ENCODE measurements at places on chromosomes 3 and 15.

DNA sequence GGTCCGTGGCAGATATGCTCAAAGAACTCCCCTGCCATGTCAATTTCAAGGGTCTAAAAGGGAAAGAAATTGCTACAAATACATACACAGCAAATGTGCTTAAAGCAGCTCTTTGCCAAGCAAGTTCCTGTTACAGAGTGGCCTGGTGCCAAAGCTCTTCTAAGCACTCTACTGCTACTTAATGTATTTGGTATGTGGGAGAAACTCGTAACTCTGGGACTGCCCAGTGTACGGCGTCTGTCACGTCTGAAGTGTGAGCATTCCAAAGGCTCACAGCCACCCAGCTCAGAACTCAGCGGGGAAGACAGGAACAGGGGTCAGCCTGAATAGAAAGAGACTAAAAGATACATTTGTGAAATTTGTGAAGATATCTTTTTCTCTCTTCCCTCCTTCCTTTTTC, 54.6 kb downstream of the RBMS3 start:
- no peak for DNase-seq

GRCh38 chr15:70869346-70869745, 15.4 kb upstream of the LARP6 start:
- no peak for DNase-seq

- no peak for DNase-seq
Measured at GRCh38 chr3:8931342-8931741, 31.9 kb downstream of the RAD18 start.

DNA sequence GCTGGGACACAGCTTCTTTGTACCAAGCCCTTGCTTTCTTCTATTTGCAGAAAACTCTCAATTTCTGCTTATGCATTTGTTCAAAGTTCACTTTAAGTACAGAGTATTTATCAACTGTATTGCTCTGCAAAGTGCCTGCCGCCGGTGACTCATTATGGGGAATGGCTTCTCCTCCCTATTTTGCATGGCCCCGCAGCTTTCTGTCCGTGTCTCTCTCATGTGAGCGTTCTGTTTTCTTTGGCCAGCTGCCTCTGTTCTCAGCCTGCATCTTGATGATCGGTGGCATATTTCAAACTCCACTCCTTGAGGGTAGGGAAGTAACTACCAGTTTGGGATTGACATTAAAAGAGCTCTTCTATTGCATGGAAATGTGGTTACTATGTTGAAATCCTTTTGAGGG, 28.6 kb upstream of the ST8SIA2 start:
- no peak for DNase-seq

GRCh38 chr15:25882466-25882865, 19.3 kb upstream of the ATP10A start:
- no peak for DNase-seq

Measured in stimulated activated CD8-positive, alpha-beta memory T cell treated with anti-CD3 and anti-CD28 coated beads, Interleukin-15, amount 100 ng/mL, for 4 hours (primary cell).